Esophagus squamous epithelium (tissue), 5 donors: ENCODE measurements at places on chromosomes 4 and X. TPM values are rescaled to one million over a fixed set of nuclear protein-coding genes. Genes with fewer than 3 reads are reported as not detected.

DNA sequence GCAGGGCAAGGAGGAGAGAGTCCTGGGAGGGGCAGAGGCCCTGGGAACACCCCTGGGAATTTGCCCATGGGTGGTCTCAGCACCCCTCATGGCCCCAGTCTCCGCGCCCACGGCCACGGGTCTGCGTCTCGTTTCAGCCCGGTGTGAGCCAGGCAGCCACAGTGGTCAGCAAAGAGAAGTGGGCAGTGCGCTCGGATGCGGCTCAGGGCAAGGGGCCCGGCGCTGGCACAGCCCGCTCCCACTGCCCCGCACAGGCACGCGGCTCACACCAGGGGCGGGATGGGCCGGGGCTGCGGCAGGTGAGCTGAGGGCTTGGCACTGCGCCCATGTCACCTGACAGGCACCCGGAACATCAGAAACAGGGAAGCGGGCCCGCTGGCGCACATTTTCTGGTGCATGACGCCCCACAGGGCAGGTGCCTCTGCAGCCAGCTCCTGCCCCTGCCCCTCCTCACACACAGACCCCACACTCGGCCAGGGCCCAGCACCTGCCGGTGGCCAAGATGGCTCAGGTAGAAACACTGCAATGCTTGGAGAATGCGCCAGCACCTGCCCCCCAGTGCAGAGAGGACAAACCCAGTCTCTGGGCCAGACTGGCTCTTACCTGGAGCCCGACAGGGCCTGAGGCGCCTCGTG lies 41.9 kb upstream of the MXD4 start:
- no peak overlapping the region for H3K4me3 ChIP-seq
- no peaks in the 10 kb centered on the region for H3K4me1 ChIP-seq
- H3K27me3 ChIP-seq = no peaks in the 10 kb centered on the region
- no peak overlapping the region for H3K27ac ChIP-seq

DNA sequence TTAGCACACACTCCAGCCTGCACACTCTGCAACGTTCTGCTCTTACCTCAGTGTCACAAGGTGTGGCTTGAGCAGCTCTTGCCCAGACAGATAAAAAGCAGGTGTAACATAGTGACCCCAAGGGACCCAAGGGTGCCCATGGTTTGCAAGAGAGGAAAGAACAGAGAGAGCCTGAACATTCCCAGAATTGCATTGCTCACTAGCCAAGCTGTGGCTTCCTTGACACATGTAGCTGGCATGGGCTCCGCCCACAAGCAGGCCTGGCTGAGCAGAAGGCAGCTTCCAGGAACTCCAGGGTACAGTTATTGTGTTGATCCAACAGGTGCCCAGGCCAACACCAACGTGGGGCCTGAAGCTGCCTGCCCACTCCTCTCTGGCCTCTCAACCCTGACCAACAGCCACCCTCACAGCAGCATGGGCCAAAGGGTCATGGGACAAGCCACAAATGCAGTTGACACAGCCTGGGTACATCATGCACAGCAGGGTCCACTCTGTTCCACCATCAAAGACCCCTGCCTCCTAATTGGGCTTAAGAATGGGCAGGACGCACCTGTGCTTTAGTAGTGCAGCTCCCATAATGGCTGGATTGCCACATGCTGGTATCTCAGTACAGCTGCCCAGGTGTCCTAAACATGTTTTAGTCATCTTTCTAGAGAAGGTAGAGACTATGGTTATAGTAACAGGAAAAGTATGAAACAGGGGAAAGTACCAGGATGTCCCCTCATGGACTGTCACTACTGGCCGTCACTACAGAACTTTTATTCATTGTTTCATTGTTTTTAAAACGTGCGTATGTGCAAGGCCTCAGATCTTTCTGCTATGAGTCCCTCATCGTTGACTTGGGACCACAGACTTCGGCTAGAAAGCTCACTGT lies 73.7 kb upstream of the ACSL1 start:
- DNase-seq = no peak
- peaks cover 9% of the 10 kb centered on the region for H3K4me1 ChIP-seq
- no peak overlapping the region for H3K27ac ChIP-seq
- no peaks in the 10 kb centered on the region for H3K36me3 ChIP-seq
- peaks cover 18% of the 10 kb centered on the region for H3K27me3 ChIP-seq

GRCh38 chr4:61723492-61723891 lies 523.4 kb downstream of the ADGRL3 start:
- no peaks in the 10 kb centered on the region for H3K4me1 ChIP-seq
- H3K27me3 ChIP-seq = no peaks in the 10 kb centered on the region
- no peaks in the 10 kb centered on the region for H3K36me3 ChIP-seq
- no peak for DNase-seq
- no peak overlapping the region for H3K27ac ChIP-seq

- DNase-seq = no peak
- H3K4me1 ChIP-seq = no peaks in the 10 kb centered on the region
- no peak overlapping the region for H3K27ac ChIP-seq
Measured at GRCh38 chrX:142994988-142995387, 30.7 kb upstream of the SPANXN4 start.

DNA sequence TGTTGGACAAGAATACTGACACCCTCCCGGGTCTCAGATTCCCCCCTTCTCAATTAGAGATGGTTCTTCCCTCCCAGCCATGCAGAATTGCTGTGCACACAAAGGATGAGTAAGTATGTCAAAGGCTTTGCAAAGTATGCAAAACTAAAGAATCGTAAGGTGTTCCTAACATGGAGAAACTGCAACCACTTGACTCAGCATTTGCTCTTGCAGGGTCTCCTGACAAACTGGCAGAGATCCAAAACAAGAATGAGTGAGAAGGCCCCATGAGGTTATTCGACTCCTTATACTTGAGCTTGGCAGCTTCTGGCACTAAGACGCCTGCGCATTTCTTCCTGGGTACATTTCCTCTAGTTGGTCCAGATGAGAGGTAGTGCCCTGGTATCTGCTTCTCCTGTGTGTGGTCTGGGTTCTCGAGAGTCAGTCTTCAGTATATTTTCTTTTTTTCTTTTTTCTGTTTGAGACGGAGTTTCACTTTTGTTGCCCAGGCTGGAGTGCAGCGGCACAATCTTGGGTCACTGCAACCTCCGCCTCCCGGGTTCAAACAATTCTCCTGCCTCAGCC lies 8.2 kb downstream of the FAM184B start:
- H3K27ac ChIP-seq = no peak overlapping the region
- DNase-seq = no peak
- H3K36me3 ChIP-seq = no peaks in the 10 kb centered on the region
- H3K27me3 ChIP-seq = no peaks in the 10 kb centered on the region
- H3K4me3 ChIP-seq = no peak overlapping the region

DNA sequence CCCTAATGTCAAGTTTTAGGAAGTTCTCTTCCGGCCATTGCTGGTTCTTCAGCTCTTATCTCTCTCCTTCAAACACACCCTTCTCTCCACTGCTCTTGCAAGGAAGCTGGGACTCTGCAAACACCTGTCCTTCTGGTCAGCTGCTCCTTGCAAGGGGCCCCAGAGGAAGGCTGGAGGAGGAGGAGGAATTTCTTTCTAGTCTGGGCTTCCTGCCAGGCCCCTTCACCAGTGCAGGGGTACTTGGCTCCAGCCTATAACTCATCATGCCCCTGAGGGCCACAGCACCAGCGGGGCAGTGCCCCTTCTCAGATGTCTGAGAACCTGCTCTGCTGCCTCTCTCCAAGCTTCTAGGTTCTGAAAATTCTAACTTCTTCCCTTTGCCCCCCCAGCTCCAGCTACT lies 46.7 kb downstream of the REELD1 start:
- no peak overlapping the region for H3K27ac ChIP-seq
- no peaks in the 10 kb centered on the region for H3K27me3 ChIP-seq
- H3K4me1 ChIP-seq = no peaks in the 10 kb centered on the region
- peaks cover 26% of the 10 kb centered on the region for H3K36me3 ChIP-seq

DNA sequence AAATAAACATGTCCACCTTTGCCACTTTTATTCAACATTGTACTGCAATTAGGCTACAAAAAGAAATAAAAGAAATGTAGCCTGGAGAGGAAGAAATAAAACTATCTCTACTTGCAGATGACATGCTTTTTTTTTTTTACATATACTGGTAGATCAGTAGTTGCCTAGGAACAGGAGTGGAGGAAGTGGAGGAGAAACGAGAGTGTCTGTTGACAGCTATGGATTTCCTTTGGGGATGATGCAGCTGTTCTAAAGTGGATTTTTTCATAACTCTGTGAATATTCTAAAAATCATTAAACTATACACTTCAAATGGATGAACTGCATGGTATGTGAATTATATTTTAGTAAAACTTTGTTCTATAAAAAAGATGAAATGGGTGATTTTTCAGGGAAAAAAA lies 116.4 kb downstream of the ANAPC4 start:
- H3K36me3 ChIP-seq = no peaks in the 10 kb centered on the region
- H3K27ac ChIP-seq = no peak overlapping the region
- H3K4me3 ChIP-seq = no peak overlapping the region
- no peaks in the 10 kb centered on the region for H3K27me3 ChIP-seq
- no peaks in the 10 kb centered on the region for H3K4me1 ChIP-seq

GRCh38 chr4:134955059-134955458 lies 753.5 kb upstream of the PABPC4L start:
- H3K36me3 ChIP-seq = no peaks in the 10 kb centered on the region
- no peak for DNase-seq

- H3K27ac ChIP-seq = no peak overlapping the region
- H3K27me3 ChIP-seq = no peaks in the 10 kb centered on the region
- H3K4me1 ChIP-seq = peaks cover 14% of the 10 kb centered on the region
- no peaks in the 10 kb centered on the region for H3K36me3 ChIP-seq
- no peak for DNase-seq
Measured at GRCh38 chr4:77022560-77023179, 53.1 kb downstream of the CCNI start.

GRCh38 chr4:185665655-185666054 lies 130.3 kb upstream of the PDLIM3 start:
- H3K4me1 ChIP-seq = no peaks in the 10 kb centered on the region
- no peaks in the 10 kb centered on the region for H3K36me3 ChIP-seq
- no peak overlapping the region for H3K27ac ChIP-seq
- DNase-seq = no peak
- no peaks in the 10 kb centered on the region for H3K27me3 ChIP-seq

GRCh38 chr4:119025420-119025819 lies 110.2 kb upstream of the MYOZ2 start:
- peak overlapping the region; percentile 93 for H3K27ac ChIP-seq
- peaks cover 2% of the 10 kb centered on the region for H3K36me3 ChIP-seq
- no peak for DNase-seq
- H3K4me3 ChIP-seq = peak overlapping the region; percentile 5
- peaks cover 4% of the 10 kb centered on the region for H3K4me1 ChIP-seq
- no peaks in the 10 kb centered on the region for H3K27me3 ChIP-seq

DNA sequence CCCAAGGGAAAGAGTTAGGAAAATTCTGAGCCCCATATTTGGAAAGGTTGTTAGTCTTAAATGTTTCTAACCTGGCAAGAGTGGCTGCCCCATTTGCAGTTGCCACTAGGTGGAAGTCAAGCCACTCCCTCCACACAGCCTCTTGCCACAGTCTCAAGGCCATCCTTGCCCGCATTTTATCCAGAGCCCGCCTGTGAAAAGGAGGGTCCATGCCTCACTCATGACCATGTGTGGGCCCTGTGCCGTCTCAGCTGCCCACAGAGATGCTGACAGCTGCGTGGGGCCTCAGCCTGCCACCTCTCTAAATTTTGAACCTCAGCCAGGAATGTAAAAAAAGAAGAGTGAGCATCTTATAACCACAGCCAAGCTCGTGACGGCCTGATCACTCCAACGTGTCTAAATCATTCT lies 201.5 kb upstream of the FAM241A start:
- H3K27me3 ChIP-seq = no peaks in the 10 kb centered on the region
- H3K4me3 ChIP-seq = no peak overlapping the region
- DNase-seq = peak; percentile 3
- H3K27ac ChIP-seq = no peak overlapping the region
- H3K4me1 ChIP-seq = peaks cover 5% of the 10 kb centered on the region
- H3K36me3 ChIP-seq = no peaks in the 10 kb centered on the region

DNA sequence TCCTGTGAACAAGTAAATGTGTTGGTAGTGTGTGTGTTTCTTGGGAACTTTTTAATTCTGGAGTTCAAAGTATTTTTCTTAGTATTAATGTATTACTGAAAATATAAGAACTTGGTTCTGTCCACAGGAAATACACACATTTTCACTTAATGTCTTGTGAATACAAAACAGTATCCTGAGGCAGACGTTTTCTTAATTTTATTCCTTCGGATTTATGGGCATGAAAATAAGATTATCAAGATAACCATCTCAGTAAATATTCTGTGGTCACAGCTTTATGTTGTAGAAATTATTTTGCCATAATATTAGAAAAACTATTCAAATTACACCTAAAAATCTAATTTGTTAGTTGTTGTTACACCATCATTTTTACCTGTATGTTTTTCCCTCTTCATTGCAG lies 29.8 kb downstream of the NFKB1 start:
- no peaks in the 10 kb centered on the region for H3K4me1 ChIP-seq
- no peak for DNase-seq

PDGFC gene
- 5.3 TPM for total RNA-seq

SPANXN3 gene
- not detected for total RNA-seq

ODAM gene
- total RNA-seq = not detected

RNF212 gene
- total RNA-seq = 0.53 TPM
